ENCODE measurements at places on chromosomes 5 and 9.

- DNase-seq: no peak
These were observed 17.3 kb upstream of the ANGPTL2 start for GRCh38 chr9:127139775-127140174.

GRCh38 chr5:72152545-72152944, 45.3 kb downstream of the MAP1B start:
- DNase-seq: no peak

DNA sequence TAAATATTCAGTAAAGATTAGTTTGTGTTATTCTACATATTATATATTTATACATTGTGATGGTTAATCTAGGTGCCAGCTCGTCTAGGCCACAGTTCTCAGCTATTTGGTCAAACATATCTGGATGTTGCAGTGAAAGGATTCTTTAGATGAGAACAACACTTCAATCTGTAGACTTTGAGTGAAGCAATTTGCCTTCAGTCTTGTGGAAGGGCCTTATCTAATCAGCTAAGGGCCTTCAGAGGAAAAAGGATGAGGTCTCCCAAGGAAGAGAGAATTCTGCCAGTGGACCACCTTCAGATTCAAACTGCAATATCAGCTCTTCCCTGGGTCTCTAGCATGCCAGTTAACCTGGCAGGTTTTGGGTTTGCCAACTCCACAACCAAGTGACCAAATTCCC, 112.0 kb downstream of the SH3TC2 start:
- DNase-seq: no peak

- DNase-seq: no peak
These were observed 27.4 kb upstream of the TXN start for GRCh38 chr9:110283751-110284150.

GRCh38 chr5:170265522-170265921, 32.1 kb downstream of the LCP2 start:
- DNase-seq: no peak
